ENCODE measurements at places on chromosomes 5 and 9.
A peak's percentile ranks its signal among the peaks of the same experiment; 100 is the strongest.

- no peak for DNase-seq
Measured at GRCh38 chr9:136566901-136567300, 21.1 kb upstream of the NOTCH1 start.

GRCh38 chr9:131677444-131678180 is 62.3 kb downstream of the RAPGEF1 start:
- DNase-seq: no peak

DNA sequence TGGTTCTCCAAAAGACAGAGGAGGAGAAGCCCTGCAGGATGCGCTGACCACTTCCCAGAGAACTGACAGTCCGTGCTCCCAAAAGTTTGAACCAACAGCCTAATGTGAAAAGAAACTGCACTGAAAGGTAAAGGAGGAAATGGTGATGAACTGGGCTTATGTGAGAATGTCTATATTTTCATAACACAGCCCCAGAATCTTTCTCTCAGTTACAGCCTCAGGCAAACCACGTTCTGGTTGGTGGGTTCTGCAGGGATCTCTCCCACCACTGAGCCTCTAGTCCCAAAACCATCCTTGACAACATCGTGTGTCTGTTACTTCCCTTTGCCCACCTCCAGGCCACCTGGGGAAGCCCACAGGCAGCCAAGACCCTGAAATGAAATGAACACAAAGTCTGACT is 23.9 kb downstream of the SPARC start:
- DNase-seq: no peak

DNA sequence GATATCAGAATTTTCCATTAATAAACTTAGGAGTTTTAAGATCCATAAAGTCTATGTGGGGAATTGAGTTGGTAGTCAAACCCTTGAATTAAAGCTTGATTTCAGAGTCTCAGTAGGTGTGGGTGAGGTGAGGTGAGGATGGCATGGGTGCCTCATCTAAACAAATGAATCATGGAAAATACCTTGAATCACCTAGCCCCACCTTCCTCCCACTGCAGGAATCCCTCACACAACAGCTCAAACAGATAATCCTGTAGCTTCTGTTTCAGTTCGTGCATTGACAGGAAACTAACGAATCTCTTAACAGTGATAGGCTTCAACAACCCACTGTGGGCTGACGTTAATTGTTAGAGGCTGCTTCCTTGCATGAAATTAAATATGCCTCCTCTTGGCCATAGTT is 185.0 kb downstream of the SREK1 start:
- no peak for DNase-seq

DNA sequence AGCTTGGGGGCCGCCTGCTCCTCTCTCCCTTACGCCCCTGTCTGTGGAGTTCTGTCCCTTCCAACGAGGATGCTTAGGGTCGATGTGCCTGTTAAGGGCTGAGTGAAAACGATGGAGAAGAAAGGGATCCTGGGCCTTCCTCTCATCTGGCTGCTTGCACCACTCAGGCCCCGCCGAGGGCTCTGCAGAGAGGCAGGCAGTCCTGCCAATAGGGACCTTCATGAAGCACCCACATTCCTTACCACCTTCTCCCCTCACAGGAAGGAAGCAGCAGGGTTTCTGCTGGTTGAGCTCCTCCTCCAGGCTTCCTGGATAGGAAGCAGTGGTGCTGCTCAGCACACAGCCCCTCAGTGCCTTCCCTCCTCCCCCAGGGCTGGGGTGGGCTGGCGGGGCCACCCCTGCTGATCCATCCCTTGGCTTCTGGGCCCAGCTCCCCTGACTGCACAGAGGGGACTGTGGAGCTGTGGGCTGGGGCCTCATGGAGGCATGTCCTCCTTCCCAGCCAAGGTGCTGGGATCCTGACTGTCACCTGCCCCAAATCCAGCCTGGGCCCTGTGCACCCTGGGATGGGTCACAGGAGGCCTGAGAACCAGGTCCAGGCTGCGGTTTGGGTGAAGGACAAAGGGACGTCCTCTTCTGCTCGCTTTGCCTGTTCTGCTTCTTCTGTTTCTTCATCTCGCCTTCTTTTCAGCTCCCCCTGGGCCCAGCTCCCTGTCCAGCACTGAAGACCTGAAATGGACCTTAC is 50.5 kb downstream of the AHRR start:
- peak; percentile 43 for DNase-seq

DNA sequence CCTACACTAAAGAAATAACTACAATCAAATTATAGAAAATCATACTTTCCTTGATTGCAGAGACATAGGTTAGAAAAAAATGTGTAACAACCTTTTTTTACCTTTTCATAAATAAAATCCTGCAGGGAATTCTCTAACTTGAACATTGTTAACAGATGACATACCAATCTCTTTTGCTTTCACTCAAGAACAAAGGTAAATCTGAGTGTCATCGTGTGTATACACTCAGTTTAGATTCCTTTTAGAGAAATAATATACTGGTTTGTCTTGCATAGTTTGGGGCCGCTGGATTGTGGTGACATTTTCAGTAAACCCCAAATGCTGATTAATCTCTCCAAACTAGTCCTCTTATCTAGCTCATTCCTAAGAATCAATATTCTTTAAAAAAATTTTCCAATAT is 20.8 kb upstream of the MTAP start:
- no peak for DNase-seq

DNA sequence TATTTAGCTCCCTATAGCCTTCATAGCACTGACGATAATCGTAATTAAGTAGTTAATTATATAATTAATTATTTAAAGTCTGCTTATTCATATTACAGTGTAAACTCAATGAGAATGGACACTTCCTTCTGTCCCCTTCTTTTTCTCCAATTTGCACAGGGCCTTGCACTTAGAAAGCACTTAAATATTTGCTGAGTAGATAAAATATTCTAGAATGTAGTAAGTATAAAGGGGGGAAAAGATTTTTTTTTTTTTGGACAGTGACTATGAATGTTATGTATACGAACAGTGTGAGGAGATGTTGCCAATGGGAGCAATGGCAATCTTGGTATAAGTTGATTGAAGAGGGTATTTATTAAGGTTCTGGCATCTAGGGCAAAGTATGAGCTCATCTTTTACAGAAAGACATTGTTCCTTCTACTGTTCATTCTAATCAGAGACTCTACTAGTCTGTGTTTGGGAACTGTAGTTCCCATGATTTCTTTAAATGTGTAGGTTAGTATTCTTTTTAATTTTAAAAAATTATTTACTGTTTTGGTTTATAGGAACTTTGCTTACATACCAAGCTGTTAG is 49.4 kb downstream of the YTHDC2 start:
- no peak for DNase-seq

GRCh38 chr5:76250463-76250862 is 152.6 kb upstream of the IQGAP2 start:
- no peak for DNase-seq

DNA sequence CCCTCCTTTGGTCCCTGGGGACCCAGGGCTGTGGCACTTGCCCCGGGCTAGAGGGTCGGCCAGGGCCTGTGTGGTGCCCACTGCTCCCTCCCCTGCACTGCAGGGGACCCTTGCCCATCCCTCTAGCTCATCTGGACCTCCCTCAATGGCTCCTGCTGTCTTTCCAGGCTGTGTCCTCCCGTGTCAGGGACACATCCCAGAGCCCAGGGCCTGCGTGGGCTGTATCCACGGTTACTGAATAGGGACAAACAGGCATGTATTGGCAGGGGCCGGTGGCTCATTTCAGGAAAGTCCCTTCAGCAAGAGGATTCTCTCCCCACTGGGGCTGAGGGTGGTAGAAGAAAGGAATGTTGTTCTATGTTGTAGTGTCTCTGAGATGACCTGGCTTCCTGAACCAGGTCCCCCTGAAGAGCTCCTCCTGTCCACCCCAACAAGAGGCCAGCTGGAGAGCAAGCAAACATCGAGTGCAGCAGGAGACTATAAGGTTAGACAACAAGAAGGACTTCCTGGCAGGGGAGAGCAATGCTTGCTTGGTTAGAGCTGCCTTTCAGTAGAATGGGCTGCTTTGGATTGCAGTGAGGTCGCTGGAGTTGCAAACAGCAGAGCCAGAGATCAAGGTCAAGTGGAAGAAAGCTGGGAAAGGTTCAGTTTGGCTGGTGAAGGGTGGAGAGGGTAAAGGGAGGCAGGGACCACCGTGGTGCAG is 1.0 kb upstream of the CRB2 start:
- DNase-seq: no peak

- DNase-seq: no peak
Measured at GRCh38 chr5:1655496-1656270, 131.9 kb upstream of the LPCAT1 start.

Data from stimulated activated CD8-positive, alpha-beta memory T cell treated with anti-CD3 and anti-CD28 coated beads, Interleukin-4, amount 100 ng/mL, for 48 hours (primary cell).